ENCODE measurements at places on chromosomes 6 and 20.
A peak's percentile ranks its signal among the peaks of the same experiment; 100 is the strongest.

- DNase-seq: no peak
Observed at GRCh38 chr20:25204550-25205276, 9.2 kb downstream of the ENTPD6 start.

DNA sequence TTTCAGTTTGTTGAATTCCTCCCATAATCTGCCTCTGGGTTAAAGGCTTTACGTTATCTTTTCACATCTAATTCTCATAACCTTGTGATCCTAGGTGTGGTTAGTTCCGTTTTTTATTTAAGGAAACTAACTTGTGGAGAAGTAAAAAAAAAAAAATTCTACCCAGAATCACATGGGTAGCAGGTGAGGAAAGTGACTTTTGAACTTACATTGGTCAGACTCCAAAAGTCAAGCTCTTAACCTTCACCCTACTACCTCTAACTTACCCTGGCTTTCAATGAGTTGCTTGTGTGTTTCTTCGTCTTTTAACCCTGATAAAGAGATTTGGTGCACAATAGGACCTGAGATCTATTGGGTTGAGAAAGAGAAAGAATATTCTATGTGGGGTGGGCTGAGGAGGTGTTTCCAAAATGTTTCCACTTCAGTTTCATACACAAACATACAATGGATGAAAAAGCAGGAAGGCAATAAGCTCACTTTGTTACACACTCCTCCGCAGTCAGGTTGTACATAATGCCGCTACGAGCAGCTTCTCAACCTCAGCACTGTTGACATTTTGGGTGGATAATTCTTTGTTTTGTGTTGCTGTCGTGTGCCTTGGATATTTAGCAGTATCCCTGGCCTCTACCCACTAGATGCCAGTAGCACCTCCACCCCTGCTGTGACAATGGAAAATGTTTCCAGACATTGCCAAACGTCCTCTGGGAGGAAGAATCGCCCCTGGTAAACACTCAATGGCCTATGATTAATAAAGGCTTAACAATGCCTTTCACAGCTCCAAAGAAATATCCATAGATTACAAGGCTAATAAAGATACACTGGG, 193.0 kb upstream of the ZNF217 start:
- DNase-seq: no peak

DNA sequence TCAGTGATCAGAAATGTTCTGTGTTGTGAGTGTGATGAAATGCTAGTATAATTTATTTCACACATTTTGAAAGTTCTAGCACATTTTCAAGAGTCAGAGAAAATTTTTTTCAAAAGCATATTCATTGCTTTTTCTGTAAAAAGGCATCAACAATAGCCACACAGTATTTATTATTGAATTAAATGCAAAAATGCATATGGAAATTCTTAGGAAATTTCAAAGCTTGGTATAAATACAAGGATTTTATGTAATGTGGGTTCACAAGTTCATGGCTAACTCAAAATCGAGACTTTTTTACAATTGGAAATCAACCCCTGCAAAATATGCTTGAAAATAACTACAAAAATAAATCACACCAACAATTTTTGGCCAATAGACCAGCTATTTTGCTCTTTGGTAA, 302.0 kb upstream of the ECI2 start:
- DNase-seq: no peak

DNA sequence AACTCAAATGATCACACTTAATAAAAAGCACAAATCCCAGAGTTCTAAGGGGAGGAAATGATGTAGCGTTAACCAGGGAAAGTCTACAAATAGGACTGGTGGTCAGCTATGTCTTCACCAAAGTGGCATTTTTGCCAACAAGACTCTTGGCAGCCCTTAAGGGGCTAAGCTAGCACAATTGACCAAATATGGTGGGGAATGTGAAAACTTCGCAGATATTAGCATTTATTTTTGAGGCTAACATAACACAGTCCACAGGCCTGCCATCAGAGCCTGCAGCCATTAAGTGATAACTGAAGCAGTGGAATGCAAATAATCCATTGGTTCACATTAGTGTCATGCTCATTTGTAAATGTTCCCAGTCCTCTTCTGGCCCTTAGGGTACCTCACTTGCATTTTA, 274.6 kb downstream of the FOXC1 start:
- no peak for DNase-seq

DNA sequence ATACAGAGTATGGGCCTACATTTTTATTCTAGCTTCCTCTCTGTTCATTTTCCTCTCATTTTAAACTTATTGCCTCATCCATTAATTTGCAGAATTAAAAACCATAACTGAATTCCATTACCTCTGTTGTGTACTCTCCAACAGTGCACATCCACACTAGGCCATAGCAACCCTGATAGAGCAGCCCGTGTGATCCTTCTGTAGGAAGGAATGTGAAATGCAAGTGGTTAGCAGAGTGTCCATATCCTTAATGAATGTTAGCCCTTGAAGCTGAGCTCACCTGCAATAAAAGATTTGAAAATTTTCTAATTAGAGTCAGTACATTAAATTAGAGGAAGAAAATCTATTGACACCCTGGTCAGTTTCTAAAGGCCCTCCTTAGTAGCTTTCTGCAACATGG, 6.5 kb upstream of the GRIK2 start:
- no peak for DNase-seq

GRCh38 chr20:49704932-49705336, 8.7 kb downstream of the B4GALT5 start:
- no peak for DNase-seq

DNA sequence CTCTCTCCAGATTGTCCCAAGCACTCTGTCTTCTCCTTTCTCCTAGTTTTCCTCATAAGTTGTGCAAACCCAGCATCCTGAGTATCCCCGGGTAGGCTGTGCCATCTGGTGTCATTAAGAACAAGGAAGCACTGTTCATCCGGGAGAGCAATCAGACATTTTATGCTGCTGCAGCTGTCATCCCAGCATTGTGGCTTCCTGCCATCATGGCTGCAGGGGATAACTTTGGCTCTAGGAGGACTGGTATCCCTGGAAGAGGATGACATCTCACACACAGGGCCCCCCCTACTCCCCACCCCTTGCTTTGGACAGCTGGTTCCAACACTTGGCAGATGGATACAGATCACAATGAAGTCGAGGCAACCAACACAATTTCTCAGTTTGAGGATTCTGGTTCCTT, 1195.1 kb upstream of the MAP3K7 start:
- DNase-seq: no peak

- no peak for DNase-seq
Observed at GRCh38 chr20:32206760-32207625, 550 bp downstream of the PLAGL2 start.

- no peak for DNase-seq
Observed at GRCh38 chr6:170442596-170442995, 110.5 kb downstream of the PSMB1 start.

- DNase-seq: no peak
Observed at GRCh38 chr20:10719740-10720385, 46.1 kb upstream of the JAG1 start.

GRCh38 chr20:45095805-45096238, 5.1 kb downstream of the KCNS1 start:
- DNase-seq: peak; percentile 79

- DNase-seq: no peak
Observed at GRCh38 chr6:90040931-90041330, 146.7 kb downstream of the GJA10 start.

DNA sequence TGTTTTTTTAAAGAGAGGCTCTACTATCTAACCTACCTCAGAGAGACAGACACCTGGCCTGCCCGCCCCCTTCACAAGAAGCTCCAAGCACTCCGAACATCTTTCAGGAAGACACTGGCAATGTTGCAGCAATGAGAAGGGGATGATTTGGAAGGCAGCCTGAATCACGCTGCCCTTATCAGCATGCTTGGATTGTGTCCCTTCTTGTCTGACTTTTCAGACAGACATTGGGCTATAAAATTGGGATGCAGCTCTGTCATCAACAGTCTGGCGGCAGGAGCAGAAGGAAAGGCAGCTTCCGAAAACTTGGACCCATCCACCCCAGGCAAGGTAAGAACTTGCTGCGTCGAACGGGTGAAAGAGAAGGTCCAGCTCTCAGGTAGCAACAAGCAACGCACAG, 56.0 kb downstream of the CDK5RAP1 start:
- DNase-seq: no peak

DNA sequence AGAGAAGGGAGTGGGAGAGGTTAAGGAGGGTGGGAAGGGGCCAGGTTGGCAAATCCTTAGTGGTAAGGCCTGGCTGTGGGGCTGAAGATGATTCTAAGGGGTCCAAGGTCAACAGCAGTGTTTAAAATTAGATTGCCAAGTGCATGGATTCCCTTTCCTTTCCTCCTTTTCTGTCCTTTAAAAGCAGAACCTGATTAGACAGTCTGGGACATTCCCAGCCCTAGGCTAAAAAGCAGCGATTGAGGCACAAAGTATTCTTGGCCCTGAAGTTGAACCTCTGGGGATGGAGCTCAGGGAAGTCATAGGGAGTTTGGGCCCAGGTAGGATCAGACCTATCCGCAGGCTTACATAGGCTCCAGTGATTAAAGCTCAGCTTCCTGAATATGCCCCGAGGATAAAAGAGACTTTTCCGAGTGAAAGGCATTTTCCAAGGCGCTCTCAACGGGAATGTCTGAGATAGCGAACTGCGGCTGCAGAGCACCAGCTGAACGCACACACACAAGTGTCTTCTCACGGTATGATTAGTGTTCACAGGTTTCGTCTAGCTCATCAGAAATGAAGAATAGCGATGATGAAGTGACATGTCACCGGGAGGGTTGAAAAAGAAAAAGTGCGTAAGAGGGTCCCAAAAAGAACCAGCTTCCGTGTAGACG, 787 bp upstream of the CARMIL1 start:
- no peak for DNase-seq

DNA sequence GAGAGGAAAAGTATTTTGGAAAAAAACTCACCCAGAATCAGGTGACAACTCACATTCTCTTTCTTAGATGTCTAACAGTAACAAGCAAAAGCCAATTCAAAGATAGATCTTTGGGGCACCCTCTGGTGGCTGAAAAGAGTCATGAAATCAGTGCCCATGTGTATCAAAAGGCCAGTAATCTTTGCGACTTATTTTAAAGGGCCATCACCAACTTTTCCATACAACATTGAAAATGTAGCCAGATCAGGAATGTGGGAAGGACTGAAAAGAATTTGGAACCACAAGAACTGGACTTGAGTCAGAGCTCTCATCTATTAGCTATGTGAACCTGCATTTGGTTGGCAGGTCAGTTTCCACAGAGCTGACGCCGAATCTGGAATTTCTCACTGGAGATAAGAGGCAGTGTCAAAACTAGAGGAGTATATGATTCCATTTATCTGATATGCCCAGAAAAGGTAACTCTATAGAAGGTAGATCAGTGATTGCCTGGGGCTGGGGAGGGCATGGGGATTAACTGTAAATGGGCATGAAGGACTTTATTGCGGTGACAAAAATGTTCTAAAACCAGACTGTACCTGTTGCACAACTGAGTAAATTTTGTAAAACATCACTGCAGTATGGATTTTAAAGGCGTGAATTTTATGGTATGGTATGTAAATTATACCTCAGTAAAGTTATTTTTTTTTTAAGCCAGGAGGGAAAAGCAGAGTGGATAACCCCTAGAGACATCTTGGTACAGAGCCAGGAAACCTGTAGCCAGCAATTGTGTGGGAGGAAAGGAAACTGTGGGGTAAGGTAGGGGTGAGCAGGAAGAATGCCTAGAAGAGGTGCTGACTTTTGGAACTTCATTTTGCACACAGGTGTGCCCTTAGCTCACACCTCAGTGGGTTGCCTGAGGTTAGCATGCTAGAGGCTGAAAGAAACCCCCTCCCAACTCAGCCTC, 117.1 kb upstream of the ASF1A start:
- peak; percentile 77 for DNase-seq

- no peak for DNase-seq
Observed at GRCh38 chr6:11628562-11628961, 91.0 kb downstream of the TMEM170B start.

GRCh38 chr6:152993847-152994246, 8.7 kb downstream of the MTRF1L start:
- DNase-seq: no peak

DNA sequence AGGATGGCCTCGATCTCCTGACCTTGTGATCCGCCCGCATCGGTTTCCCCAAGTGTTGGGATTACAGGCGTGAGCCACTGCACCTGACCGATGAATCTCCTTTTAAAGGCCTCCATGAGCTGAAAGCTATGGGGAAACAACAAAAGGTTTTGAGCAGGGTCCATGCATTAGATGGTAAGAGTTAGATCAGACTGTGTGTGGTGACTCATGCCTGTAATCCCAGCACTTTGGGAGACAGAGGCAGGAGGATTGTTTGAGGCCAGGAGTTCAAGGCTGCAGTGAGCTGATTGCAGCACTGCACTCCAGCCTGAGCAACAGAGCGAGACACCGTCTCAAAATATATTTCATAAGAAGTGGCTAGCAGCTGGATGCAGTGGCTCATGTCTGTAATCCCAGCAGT, 41.0 kb upstream of the BCLAF1 start:
- no peak for DNase-seq

- no peak for DNase-seq
Observed at GRCh38 chr20:40508821-40509220, 180.2 kb downstream of the MAFB start.

DNA sequence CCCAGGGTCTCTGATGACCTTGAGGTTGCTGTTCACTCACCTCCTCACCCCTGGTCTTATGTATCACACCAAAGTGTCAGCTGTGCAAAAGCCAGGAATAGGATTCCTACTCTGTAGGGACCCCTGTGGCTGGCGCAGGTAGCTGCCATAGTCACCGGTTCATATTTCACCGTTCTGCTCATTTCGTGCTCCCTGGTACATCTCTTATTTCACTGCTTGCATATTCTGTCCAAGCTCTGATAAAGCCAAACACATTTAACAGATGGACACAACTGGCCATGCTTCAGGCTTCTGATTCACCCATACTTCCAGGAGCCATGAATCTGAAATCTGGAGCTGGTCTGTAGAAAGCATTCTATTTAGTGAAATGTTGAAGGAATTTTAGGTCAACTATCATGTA, 20.5 kb downstream of the SLC22A3 start:
- no peak for DNase-seq

- DNase-seq: no peak
Observed at GRCh38 chr6:34021554-34022190, 124.2 kb downstream of the GRM4 start.

DNA sequence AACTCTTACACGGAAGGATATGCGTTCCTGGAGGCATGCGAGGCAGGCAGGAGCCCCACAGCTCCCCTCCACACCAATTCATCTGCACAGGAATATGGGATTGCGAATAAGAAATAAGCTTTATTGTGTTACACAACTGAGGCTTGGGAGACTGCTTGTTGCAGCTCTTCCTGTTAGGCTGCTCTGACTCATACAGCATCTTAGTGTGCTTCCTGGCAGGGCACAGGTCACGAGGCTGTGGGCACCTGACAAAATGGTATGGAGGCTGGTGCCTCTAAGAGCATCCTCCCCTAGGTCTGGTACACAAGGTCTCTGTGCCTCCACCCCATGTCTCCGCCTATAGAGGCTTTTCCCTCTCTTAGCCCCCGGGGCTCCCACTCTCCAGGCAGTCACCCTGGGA, 6.8 kb downstream of the SLC22A3 start:
- peak; percentile 66 for DNase-seq

- DNase-seq: peak; percentile 63
Observed at GRCh38 chr6:122839472-122839871, 50.4 kb downstream of the SMPDL3A start.

- DNase-seq: no peak
Observed at GRCh38 chr20:36573798-36574365, 485 bp downstream of the TGIF2 start.

GRCh38 chr6:11143394-11144371, 32.2 kb upstream of the ERVFRD-1 start:
- DNase-seq: peak; percentile 32
